Osteocyte (in vitro differentiated cells): ENCODE measurements at places on chromosomes 6 and 20. TPM values are rescaled to one million over a fixed set of nuclear protein-coding genes. Genes with fewer than 3 reads are reported as not detected.

The PCSK2 gene
- not detected in 2 replicates for total RNA-seq

The PLA2G7 gene
- total RNA-seq = not detected in 2 replicates

The COL21A1 gene
- 48.0 and 60.0 TPM in 2 replicates for total RNA-seq

The REM1 gene
- not detected in 2 replicates for total RNA-seq

The MATN4 gene
- not detected in 2 replicates for total RNA-seq

The PKHD1 gene
- not detected in 2 replicates for total RNA-seq

The SLC22A23 gene
- 10.2 and 10.4 TPM in 2 replicates for total RNA-seq

The ZNFX1 gene
- total RNA-seq = 48.1 and 51.6 TPM in 2 replicates

The PACSIN1 gene
- total RNA-seq = not detected in 2 replicates

The PACRG gene
- total RNA-seq = 1.2 and 3.2 TPM in 2 replicates

The RGS17 gene
- 2.9 and 3.1 TPM in 2 replicates for total RNA-seq

The TNF gene
- not detected in 2 replicates for total RNA-seq

The KCNQ2 gene
- not detected in 2 replicates for total RNA-seq

The LTV1 gene
- total RNA-seq = 20.3 and 22.1 TPM in 2 replicates

The RAET1G gene
- 0.55 and 0.73 TPM in 2 replicates for total RNA-seq

The OR2J3 gene
- total RNA-seq = not detected in 2 replicates

The RIMS1 gene
- 23.5 and 24.7 TPM in 2 replicates for total RNA-seq

The LY86 gene
- total RNA-seq = not detected in 2 replicates

The SCRT2 gene
- total RNA-seq = not detected in 2 replicates

The GGT7 gene
- 32.8 and 37.0 TPM in 2 replicates for total RNA-seq

The PHF3 gene
- total RNA-seq = 45.9 and 51.5 TPM in 2 replicates

The POLR1C gene
- total RNA-seq = 27.9 and 32.8 TPM in 2 replicates

The PAX1 gene
- total RNA-seq = not detected in 2 replicates

The GPSM3 gene
- total RNA-seq = 7.5 TPM in 2 replicates

The GTSF1L gene
- total RNA-seq = not detected in 2 replicates

The OR2B6 gene
- not detected in 2 replicates for total RNA-seq

The MYO6 gene
- 61.6 and 62.6 TPM in 2 replicates for total RNA-seq

The PRR18 gene
- not detected in 2 replicates for total RNA-seq

The SAMD3 gene
- 0.42 and 0.64 TPM in 2 replicates for total RNA-seq

The HBS1L gene
- total RNA-seq = 71.4 and 77.7 TPM in 2 replicates

The APCDD1L gene
- 2.4 and 3.1 TPM in 2 replicates for total RNA-seq

The TMEM244 gene
- total RNA-seq = not detected in 2 replicates

The OXT gene
- not detected in 2 replicates for total RNA-seq

The CFAP61 gene
- not detected in 2 replicates for total RNA-seq

The GPX5 gene
- not detected in 2 replicates for total RNA-seq

The DEFB112 gene
- total RNA-seq = not detected in 2 replicates

The TRIM10 gene
- total RNA-seq = not detected in 2 replicates

The EYA2 gene
- total RNA-seq = not detected in 2 replicates

The PMEPA1 gene
- 24.1 and 28.2 TPM in 2 replicates for total RNA-seq

The SEC23B gene
- 30.5 and 36.8 TPM in 2 replicates for total RNA-seq

The CENPW gene
- total RNA-seq = 11.4 and 14.3 TPM in 2 replicates

The RPN2 gene
- 167 and 168 TPM in 2 replicates for total RNA-seq

The CRYBG1 gene
- 2.3 and 2.4 TPM in 2 replicates for total RNA-seq

The SCGN gene
- not detected in 2 replicates for total RNA-seq

The MYLK4 gene
- 0.78 and 1.0 TPM in 2 replicates for total RNA-seq

The OR12D2 gene
- total RNA-seq = not detected in 2 replicates

The UST gene
- 15.7 and 16.1 TPM in 2 replicates for total RNA-seq

The TMEM170B gene
- 3.5 and 3.7 TPM in 2 replicates for total RNA-seq
